Spinal cord (tissue), 10 donors: ENCODE measurements at places on chromosomes 12 and 14. TPM values are rescaled to one million over a fixed set of nuclear protein-coding genes. Genes with fewer than 3 reads are reported as not detected.

Gene KLHL33
- total RNA-seq = 0.89 TPM

Gene MYF6
- total RNA-seq = 0.61 TPM

Gene LHX5
- total RNA-seq = 3.5 TPM

Gene LUM
- total RNA-seq = 141 TPM

Gene LBHD2
- total RNA-seq = not detected

Gene NFATC4
- 63.3 TPM for total RNA-seq

Gene SRGAP1
- total RNA-seq = 13.9 TPM
